ENCODE measurements at places on chromosomes 5 and 9. TPM values are rescaled to one million over a fixed set of nuclear protein-coding genes. Genes with fewer than 3 reads are reported as not detected.
A peak's percentile ranks its signal among the peaks of the same experiment; 100 is the strongest.

DNA sequence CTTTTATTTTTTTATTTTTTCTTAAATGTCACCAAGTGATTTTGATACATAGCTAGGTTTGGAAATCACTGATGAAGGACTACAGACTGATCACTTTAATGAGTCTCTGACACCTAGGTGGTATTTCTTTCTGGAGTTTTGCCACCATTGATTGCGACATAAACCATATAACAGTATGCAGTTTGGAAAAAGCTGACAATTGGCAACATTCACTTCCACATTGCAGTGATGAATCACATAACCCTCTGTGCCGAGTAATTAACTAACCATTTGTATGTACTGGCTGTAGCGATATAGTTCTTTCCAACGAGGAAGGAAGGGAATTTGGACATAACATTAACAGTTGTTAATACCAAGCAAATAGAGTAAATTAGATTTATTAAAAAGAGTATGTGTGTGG, 222.9 kb upstream of the EFNA5 start:
- peak; percentile 38 for DNase-seq
- H3K4me1 ChIP-seq: peaks cover 8% of the 10 kb centered on the region
- no peaks in the 10 kb centered on the region for H3K36me3 ChIP-seq

- H3K27ac ChIP-seq: no peak overlapping the region
- H3K4me3 ChIP-seq: no peak overlapping the region
- H3K36me3 ChIP-seq: no peaks in the 10 kb centered on the region
These were observed 30.5 kb upstream of the LPAR1 start for GRCh38 chr9:111068771-111069170.

GRCh38 chr5:38434966-38435705, 121.3 kb downstream of the LIFR start:
- H3K36me3 ChIP-seq: no peaks in the 10 kb centered on the region
- H3K4me1 ChIP-seq: no peaks in the 10 kb centered on the region
- peaks cover 88% of the 10 kb centered on the region for H3K27me3 ChIP-seq
- H3K27ac ChIP-seq: no peak overlapping the region
- H3K4me3 ChIP-seq: no peak overlapping the region

The IFNA2 gene
- total RNA-seq: not detected

DNA sequence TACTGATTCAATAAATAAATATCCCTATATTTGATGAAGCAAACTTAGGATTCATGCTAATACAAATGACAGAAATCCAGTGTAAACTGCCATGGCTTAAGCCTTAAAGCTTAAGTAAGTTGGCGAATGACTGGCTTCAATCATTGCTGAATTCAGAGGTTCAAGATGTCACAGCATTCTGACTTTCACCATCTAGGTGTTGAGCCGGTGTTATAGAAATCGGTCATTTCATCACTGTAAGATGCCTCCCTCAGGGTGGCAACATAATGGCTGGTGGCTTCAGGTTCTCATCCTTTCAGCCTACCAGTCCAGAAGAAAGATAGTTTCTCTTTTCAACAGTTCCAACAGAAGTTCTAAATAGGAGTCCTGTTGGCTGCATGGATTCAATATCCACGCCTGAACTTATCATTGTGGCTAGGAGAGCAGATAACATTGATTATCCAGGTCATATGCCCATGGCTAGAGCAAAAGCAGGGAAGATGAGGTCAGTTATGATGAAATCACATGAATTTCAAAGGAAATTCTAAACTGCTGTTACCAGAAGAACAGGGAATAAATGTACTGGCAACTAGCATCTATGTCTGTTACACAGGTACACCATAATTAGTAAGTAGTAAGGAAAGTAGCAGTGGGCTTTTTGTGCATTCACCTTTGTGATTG, 364.3 kb downstream of the ARRDC3 start:
- no peaks in the 10 kb centered on the region for H3K27me3 ChIP-seq
- no peak for DNase-seq
- no peaks in the 10 kb centered on the region for H3K4me1 ChIP-seq

DNA sequence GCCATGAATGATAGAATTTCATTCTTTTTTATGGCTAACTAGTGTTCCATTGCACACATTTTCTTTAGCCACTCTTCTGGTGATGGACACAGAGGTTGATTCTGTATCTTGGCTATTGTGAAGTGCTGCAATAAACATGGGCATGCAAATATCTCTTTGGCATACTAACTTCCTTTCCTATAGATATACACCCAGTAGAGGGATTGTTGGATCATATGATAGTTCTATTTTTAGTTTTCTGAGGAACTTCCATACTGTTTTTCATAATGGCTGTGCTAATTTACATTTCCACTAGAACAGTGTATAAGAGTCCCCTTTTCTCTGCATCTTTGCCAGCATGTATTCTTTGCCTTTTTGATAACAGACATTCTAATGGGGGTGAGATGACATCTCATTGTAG, 50.4 kb upstream of the CDK5RAP2 start:
- H3K27me3 ChIP-seq: no peaks in the 10 kb centered on the region
- no peak overlapping the region for H3K4me3 ChIP-seq
- no peak overlapping the region for H3K27ac ChIP-seq
- no peaks in the 10 kb centered on the region for H3K36me3 ChIP-seq
- no peak for DNase-seq

The SPINK7 gene
- total RNA-seq: not detected

DNA sequence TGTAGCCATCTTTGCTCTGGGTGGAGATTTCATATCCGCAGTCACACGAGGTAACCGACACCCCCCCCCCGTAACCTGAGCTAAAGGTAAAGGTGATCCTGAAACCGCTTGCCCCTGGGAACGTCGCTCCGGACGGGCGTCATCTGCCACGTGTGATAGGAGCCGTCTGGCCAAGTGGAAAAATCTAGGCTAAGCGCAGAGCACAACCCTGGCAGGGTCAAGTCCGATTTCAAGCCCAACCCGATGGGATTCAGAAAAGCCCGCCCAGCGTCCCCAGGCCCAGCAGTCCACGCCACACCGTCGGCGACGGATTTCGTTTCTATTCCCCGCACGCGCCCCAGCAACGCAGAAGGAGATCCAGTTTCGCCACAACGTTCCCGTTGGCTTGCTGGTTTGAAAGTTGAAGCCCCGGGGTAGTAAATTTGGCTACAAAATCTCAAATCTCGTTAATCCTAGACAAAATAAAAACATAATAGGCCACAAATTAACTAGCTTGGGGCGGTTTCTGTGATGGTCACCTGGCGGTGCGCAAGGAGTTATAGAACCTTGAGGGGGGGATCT, 32.4 kb upstream of the NFIB start:
- H3K4me3 ChIP-seq: no peak overlapping the region
- no peak overlapping the region for H3K27ac ChIP-seq
- peaks cover 15% of the 10 kb centered on the region for H3K36me3 ChIP-seq
- no peak for DNase-seq
- H3K27me3 ChIP-seq: no peaks in the 10 kb centered on the region
- H3K4me1 ChIP-seq: no peaks in the 10 kb centered on the region

DNA sequence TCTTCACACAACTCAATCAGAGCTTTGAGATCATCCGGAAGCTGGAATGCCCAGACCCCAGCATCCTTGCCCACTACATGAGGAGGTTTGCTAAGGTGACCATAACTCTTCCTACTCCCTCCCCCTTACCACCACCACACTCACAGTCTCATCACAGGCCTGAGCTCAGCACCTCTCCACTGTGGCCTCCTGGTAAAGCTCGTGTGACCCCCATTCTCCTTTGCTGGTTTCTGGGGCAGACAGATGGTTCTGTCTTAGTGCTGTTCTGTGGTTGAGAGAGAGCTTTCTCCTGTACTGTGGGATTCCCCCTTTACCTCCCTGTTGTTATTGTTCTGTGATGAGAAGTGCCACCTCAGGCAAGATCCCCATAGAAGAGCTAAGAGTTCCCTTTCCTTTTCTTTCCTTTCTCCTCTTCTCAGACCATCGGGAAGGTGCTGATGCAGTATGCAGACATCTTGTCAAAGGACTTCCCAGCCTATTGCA, 92.7 kb upstream of the RUSC2 start:
- H3K36me3 ChIP-seq: no peaks in the 10 kb centered on the region
- H3K27ac ChIP-seq: no peak overlapping the region
- DNase-seq: no peak
- no peaks in the 10 kb centered on the region for H3K4me1 ChIP-seq
- no peaks in the 10 kb centered on the region for H3K27me3 ChIP-seq
- no peak overlapping the region for H3K4me3 ChIP-seq

GRCh38 chr9:115069771-115070170, 48.2 kb downstream of the TNC start:
- H3K27me3 ChIP-seq: peaks cover 65% of the 10 kb centered on the region
- no peaks in the 10 kb centered on the region for H3K36me3 ChIP-seq
- H3K27ac ChIP-seq: no peak overlapping the region
- H3K4me3 ChIP-seq: no peak overlapping the region
- no peaks in the 10 kb centered on the region for H3K4me1 ChIP-seq

GRCh38 chr5:65481635-65482295, at the start of gene ADAMTS6:
Gene ADAMTS6, minus strand, starts transcription at chr5:65481920. Its CDS starts 8,247 bp downstream, at chr5:65473673.
- peak; percentile 63 for DNase-seq
- H3K27me3 ChIP-seq: no peaks in the 10 kb centered on the region
- H3K4me1 ChIP-seq: no peaks in the 10 kb centered on the region
- H3K36me3 ChIP-seq: peaks cover 23% of the 10 kb centered on the region
- H3K4me3 ChIP-seq: no peak within 1 kb of the TSS
- peak within 1 kb of the TSS; percentile 28 for H3K27ac ChIP-seq

- no peaks in the 10 kb centered on the region for H3K4me1 ChIP-seq
- no peak overlapping the region for H3K27ac ChIP-seq
- H3K4me3 ChIP-seq: no peak overlapping the region
- DNase-seq: no peak
- H3K27me3 ChIP-seq: no peaks in the 10 kb centered on the region
These were observed 155.8 kb downstream of the TSSK1B start for GRCh38 chr5:113278976-113279375.

GRCh38 chr5:103834216-103834615, 271.6 kb upstream of the NUDT12 start:
- no peaks in the 10 kb centered on the region for H3K4me1 ChIP-seq
- DNase-seq: no peak
- H3K4me3 ChIP-seq: no peak overlapping the region
- no peaks in the 10 kb centered on the region for H3K27me3 ChIP-seq
- H3K27ac ChIP-seq: no peak overlapping the region

The ACTL7A gene
- not detected for total RNA-seq

DNA sequence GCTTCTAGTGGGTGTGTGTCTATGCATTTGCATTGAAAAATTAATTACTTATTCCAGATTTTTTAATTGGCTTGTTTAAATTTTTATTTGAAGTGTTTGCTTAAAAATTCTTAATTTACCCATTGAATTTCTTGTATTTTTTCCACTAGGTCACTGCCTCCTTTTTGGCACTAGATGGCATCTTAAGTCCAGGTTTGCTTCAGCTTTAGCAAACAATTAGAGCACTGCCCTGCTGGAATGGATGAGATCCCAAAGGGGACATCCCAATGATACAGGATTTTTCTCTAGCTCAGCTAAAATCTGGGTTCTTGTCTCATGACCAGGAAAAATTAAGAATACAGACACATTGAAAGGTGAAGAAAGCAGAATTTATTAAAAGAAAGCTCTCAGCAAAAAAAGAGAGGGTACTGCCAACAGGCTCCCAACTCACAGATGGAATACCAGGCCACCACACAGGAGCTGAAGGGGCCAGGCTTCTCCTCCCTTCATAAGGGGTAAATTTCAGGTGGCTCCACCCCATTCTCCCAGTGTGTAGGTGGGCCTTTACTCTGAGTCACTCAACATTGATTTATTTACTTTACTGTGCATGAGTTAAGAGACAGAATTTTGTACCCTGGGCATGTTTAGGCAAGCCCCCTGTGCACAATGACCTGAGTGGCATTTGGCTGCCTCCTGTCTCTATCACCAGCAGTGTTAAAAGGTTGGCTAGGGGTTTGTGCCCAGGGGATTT, 532.4 kb downstream of the ANXA1 start:
- peaks cover 7% of the 10 kb centered on the region for H3K4me1 ChIP-seq
- no peak overlapping the region for H3K4me3 ChIP-seq
- no peaks in the 10 kb centered on the region for H3K36me3 ChIP-seq
- no peaks in the 10 kb centered on the region for H3K27me3 ChIP-seq

DNA sequence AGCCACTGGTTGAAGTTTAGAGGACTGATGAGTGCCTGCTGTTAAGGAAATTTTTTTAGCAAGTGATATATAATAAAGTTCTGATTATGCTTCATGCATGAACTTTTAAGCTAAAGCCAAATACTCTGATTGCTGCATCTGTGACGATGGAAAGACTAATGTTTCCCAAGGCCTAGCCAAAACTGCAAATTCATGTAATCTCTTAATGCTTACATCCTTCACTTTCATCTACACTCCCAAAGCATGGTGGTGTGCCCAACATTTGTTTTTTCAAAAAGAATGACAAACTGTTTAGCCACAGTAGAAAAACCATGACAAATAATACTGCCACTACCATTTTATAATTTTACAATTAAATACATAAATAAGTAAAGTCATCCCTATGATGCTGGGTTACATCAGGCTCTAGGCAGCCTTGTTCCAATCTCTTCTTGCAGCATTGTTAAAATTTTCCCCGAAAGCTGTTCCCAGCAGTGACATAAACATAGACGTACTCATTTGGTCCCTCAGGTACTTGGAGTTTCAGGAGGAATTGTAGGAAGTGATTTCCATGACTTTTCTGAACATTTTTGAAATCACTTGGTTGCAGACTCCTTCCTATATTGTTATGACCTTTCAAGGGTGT, 625.3 kb upstream of the DMAC1 start:
- no peaks in the 10 kb centered on the region for H3K27me3 ChIP-seq
- DNase-seq: no peak

DNA sequence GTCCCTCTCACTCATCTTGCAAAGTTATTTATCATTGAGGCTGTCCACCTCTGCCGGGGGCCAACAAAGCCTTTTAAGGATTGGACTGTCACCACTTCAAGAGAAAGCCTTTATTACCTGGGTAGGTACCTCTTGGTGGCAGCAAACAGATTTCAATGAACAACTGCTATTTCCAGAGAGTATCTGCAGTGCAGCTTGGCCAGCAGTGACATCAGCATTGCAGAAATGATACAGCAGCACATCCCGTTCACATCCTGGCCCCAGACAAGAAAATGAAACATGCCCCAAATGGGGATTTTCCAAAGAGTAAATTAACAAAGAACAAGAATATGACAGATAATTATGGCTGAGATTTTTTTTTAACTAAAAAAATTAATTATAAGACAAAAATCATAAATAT, 2.3 kb upstream of the SPATA6L start:
- H3K36me3 ChIP-seq: peaks cover 24% of the 10 kb centered on the region
- no peak overlapping the region for H3K27ac ChIP-seq
- no peak for DNase-seq
- H3K4me3 ChIP-seq: no peak overlapping the region
- peaks cover 22% of the 10 kb centered on the region for H3K4me1 ChIP-seq
- no peaks in the 10 kb centered on the region for H3K27me3 ChIP-seq

The FBN2 gene
- 0.22 TPM for total RNA-seq

DNA sequence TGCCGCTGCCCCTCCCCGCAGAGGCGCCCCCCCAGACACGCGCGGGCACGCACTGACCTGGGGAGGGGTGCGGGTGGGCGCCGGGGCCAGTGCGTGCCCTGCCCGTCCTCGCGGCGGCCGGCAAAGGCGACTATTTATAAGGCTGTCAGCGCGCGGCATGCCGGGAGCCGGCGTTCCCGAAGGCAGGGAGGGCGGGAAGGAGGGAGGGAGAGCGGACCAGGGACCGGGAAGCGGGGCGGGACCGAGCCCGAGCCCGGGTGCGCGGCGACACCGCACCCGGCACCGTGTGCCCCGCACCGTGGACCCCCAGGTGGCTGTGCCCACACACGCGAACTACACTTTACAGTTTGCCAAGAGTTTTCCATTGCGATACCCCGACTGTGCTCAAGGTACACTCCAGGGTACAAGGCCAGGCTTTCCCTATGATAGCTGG, at the start of gene AK1:
Gene AK1 (minus strand): TSS at position 110 of the 433 bp plus-strand sequence. CDS start 3,058 bp downstream, outside the sequence.
- H3K4me3 ChIP-seq: peak within 1 kb of the TSS; percentile 60
- H3K27me3 ChIP-seq: no peaks in the 10 kb centered on the region
- peaks cover 14% of the 10 kb centered on the region for H3K36me3 ChIP-seq
- no peaks in the 10 kb centered on the region for H3K4me1 ChIP-seq
- peak; percentile 58 for DNase-seq
- H3K27ac ChIP-seq: no peak within 1 kb of the TSS
